Mesothelial cell of epicardium (in vitro differentiated cells): ENCODE measurements at places on chromosomes 7 and 10. TPM values are rescaled to one million over a fixed set of nuclear protein-coding genes. Genes with fewer than 3 reads are reported as not detected.

The SAMD8 gene
- 25.6 to 27.8 TPM (median 26.4 TPM) in 3 replicates for total RNA-seq

The C10orf71 gene
- total RNA-seq: not detected in 3 replicates

The TRIM73 gene
- 14.8 to 17.0 TPM (median 15.7 TPM) in 3 replicates for total RNA-seq

The HOXA3 gene
- total RNA-seq: 197 to 209 TPM (median 201 TPM) in 3 replicates

The RBP3 gene
- total RNA-seq: not detected in 3 replicates

The MMD2 gene
- total RNA-seq: not detected in 3 replicates

The MEIG1 gene
- 0.56 to 0.77 TPM in 2 of 3 replicates, not detected in the other for total RNA-seq

GRCh38 chr10:3776796-3777571, 8.0 kb downstream of the KLF6 start:
- DNase-seq: no peak

- DNase-seq: no peak
Observed at GRCh38 chr7:78444267-78444666, 645.7 kb downstream of the PHTF2 start.

GRCh38 chr10:94091649-94092048, 97.9 kb downstream of the PLCE1 start:
- no peak for DNase-seq

- DNase-seq: no peak
Observed at GRCh38 chr7:27435461-27435860, 192.9 kb downstream of the EVX1 start.

GRCh38 chr7:100211342-100211780, 8.4 kb upstream of the PVRIG start:
- no peak for DNase-seq
